Uterus (tissue), 4 donors: ENCODE measurements at places on chromosomes 3 and 15.

- DNase-seq = no peak
These were observed 19.4 kb downstream of the CDV3 start for GRCh38 chr3:133592843-133593242.

DNA sequence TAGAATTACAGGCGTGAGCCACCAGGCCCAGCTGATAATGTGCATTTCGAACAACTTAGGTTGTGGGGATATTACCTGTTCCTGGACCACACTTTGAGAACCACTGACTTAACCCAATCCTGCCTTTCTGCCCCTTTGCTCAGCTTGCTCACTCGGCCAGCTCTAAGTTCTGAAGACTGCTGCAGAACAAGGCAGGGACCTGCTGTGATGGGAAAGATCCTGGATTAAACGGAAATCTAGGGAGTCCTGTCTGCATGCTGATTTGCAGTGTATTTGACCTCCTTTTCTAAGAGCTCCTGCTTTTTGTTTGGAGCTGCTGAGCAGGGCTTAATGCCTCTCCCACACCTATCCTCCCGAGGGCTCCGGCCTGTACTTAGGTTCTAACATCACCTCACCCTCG is 2.9 kb downstream of the LTK start:
- DNase-seq = no peak

- DNase-seq = no peak
These were observed 159.4 kb downstream of the PCCB start for GRCh38 chr3:136409549-136409948.

DNA sequence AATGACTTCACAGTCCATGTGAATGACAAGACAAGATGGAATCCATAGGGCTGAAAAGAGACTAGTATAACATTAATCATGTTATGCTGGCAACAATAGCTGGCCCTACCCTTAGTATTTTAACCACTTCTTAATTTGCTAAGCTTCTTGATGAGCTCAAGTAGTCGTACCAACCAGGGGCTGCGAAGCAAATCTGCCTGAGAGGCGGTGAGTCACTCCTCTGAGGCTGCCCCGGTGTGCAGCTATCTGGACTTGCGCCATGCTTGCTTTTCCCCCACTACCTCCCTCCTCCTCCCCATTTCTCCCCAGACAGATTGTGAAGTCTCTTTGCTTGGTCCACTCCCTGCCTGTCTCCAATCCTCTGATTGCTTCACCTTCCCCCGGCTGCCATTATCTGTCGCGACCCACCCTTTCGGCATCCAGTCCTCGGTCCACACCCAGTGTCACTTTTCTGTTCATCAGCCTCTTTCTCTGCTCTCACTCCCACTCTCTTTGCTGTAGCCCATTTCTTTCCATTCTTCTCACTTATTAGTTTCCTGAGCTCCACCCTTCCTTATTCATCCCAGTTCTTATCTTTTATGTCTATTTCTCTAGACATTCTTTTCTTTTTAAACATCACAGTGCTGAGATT is 42.7 kb downstream of the DUT start:
- DNase-seq = peak; percentile 42

- no peak for DNase-seq
These were observed 8.0 kb downstream of the MBNL1 start for GRCh38 chr3:152276681-152277080.

DNA sequence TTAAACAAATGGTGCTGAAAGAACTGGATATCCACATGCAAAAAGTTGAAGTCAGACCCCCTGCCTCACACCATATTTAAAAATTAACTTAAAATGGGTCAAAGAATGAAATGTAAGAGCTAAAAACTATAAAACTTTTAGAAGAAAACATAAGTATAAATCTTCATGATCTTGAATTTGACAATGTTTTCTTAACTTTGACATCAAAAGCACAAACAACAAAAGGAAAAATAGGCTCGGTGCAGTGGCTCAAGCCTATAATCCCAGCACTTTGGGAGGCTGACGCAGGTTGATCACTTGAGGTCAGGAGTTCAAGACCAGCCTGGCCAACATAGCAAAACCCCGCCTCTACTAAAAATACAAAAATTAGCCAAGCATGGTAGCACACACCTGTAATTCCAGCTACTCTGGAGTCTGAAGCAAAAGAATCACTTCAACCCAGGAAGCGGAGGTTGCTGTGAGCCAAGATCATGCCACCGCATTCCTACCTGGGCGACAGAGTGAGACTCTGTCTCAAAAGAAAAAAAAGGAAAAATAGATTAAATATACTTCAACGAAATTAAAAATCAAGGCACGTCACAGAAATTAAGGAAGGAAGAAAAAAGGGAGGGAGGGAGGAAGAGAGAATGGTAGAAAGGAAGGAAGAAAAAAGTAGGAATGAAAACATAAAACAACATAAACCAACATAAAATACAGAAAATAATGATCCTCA is 1.5 kb downstream of the RAB27A start:
- DNase-seq = no peak

GRCh38 chr3:185824051-185825005 is 514 bp downstream of the IGF2BP2 start:
- peak; percentile 27 for DNase-seq

- no peak for DNase-seq
These were observed 41.9 kb upstream of the MAP4 start for GRCh38 chr3:48058091-48058490.

DNA sequence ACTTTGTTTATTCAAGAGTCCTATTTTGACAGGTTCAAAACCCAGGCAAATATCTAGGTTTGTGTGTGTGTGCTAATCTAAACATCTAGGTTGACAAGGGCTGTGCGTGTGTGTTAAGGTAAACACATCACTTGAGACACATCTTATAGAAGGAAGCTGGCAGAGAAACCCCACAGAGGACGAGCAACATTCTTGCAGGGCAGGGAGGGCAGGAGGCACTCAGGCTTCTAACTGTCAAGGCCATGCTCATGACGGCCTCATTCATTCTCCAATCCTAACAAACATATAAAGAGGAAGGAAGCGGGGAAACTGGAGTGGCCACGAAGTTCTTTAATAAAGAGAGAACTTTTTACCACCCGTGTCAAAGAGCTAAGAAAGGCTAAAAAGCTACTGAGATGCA is 43.4 kb downstream of the SLCO2A1 start:
- no peak for DNase-seq

DNA sequence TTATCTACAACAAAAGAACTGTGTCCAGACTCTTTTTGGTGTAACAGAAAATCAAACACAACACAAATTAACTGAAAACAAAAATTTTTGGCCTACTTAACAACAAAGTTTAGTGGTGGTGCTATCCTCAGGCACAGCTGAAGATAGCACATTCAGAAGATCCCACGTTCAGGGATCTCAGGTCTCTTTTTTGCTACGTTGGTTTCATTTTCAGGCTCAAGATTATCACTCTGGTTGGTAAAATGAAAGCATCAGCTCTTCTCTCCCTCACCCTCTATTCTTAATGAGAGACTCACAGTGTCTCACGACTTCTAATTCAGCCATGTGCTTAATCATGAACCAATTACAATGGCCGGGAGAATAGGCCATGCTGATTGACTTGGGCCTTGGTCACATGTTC is 146.9 kb upstream of the PTPRG start:
- DNase-seq = no peak

DNA sequence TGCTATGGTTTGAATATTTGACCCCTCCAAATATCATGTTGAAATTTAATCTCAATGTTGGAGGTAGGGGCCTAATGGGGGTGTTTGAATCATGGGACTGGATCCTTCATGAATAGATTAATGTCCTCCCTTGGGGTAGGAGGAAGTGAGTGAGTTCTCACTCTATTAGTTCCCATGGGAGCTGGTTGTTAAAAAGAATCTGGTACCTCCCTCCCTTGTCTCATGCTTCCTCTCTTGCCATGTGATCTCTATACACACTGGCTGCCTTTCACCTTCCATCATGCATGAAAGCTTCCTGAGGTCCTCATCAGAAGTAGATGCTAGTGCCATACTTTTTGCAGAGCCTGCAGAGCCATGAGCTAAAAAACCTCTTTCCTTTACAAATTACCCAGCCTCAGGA is 177.7 kb upstream of the MCTP2 start:
- DNase-seq = no peak

DNA sequence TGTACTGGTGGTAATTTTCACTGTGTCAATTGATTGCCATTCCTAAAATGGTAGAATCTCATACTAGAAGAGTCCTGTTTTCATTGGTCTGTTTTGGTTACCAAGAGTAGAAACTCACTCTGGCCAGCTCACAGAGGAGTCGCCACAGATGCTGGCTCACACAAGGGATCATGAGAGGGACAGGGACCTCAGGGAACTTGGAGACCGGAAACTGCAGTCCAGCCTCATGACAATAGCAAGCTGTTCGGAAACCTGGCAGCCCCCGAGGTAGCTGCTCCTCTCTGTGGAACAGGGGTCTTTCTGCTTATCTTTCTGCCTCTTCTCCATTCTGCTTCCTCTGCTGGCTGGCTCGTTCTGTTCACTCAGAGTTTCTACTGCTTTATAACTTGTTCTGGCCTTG is 192.9 kb downstream of the PLCL2 start:
- DNase-seq = no peak

- no peak for DNase-seq
These were observed 4.0 kb downstream of the HDAC11 start for GRCh38 chr3:13483988-13484695.

- no peak for DNase-seq
These were observed 38.2 kb upstream of the CFAP161 start for GRCh38 chr15:81095690-81096365.

GRCh38 chr3:54384279-54384678 is 261.9 kb downstream of the CACNA2D3 start:
- DNase-seq = no peak
